Esophagus muscularis mucosa (tissue), 4 donors: ENCODE measurements at places on chromosomes 4 and X. TPM values are rescaled to one million over a fixed set of nuclear protein-coding genes. Genes with fewer than 3 reads are reported as not detected.
A peak's percentile ranks its signal among the peaks of the same experiment; 100 is the strongest.

DNA sequence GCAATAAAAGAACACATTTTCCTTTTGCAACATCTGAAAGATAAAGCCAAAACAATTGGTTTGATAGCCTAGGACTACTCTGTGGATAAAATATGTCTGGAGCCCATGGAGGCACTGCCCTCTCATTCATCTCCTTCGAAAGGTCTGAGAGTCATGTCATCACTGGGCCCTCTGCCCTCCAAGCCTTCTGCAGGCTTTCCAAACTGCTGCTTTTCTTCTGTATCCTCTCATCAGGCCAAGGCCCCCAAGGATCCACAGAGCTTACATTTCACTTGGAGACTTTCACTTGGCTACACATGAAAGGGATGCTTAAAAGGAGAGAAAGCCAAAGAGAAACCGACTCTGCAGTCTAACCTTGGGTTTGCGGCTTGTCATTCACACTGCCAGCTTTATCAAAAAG is 109.9 kb downstream of the SH3RF1 start:
- peaks cover 12% of the 10 kb centered on the region for H3K4me1 ChIP-seq
- no peak overlapping the region for H3K4me3 ChIP-seq
- no peak for DNase-seq
- H3K27me3 ChIP-seq, result no peaks in the 10 kb centered on the region

- no peaks in the 10 kb centered on the region for H3K36me3 ChIP-seq
- no peak overlapping the region for H3K27ac ChIP-seq
- no peaks in the 10 kb centered on the region for H3K4me1 ChIP-seq
- H3K27me3 ChIP-seq, result no peaks in the 10 kb centered on the region
- DNase-seq, result peak; percentile 74
These were observed 199.7 kb upstream of the MAMLD1 start for GRCh38 chrX:150163221-150163930.

Gene EGFL6
- total RNA-seq, result 0.19 TPM

Gene USP17L18
- total RNA-seq, result not detected

GRCh38 chr4:59086410-59086809 is 1976.2 kb upstream of the IGFBP7 start:
- no peak overlapping the region for H3K27ac ChIP-seq
- H3K4me3 ChIP-seq, result no peak overlapping the region
- DNase-seq, result no peak
- H3K27me3 ChIP-seq, result no peaks in the 10 kb centered on the region
- H3K36me3 ChIP-seq, result no peaks in the 10 kb centered on the region
- H3K4me1 ChIP-seq, result no peaks in the 10 kb centered on the region

DNA sequence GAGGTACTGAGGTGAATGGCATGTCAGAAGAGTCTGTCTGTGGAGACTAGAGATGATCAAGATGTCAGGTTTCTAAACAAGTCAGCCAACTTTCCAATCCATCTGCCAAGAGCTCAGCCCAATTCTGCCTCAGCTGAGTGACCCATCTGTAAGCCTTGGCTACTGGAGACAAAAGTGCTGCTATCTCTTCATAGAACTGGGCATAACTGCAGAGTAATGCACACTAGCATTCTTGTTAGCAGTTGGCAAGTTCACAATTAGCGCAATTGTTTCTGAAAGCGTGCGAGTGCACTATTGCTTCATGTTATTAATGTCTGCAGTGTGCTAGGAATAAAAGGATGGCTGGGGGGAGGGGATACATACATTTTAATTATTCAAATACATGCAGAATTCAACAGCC is 32.9 kb upstream of the SH3D19 start:
- no peaks in the 10 kb centered on the region for H3K27me3 ChIP-seq
- H3K27ac ChIP-seq, result no peak overlapping the region
- H3K4me1 ChIP-seq, result no peaks in the 10 kb centered on the region
- H3K4me3 ChIP-seq, result no peak overlapping the region
- no peak for DNase-seq

Gene NXF2
- not detected for total RNA-seq

DNA sequence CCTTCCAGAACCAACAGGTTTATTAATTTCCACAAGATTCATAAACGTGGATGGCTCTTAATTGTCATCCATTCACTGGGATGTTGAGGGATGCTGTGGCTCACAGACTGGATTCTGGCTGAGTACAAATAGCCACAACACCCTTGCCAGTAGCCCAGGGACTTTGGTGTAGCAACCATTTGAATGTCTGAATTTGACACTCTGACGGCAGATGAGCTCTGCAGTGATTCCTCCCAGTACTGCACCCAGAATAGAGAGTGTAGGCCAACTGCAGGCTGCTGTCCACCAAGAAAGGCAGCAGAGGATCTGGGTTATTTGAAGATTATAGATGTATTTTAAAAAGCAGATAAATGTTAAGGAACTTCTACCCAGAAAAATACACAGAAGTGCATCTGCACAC is 15.6 kb upstream of the MAMLD1 start:
- no peak overlapping the region for H3K4me3 ChIP-seq
- no peak overlapping the region for H3K27ac ChIP-seq
- H3K36me3 ChIP-seq, result no peaks in the 10 kb centered on the region
- H3K27me3 ChIP-seq, result no peaks in the 10 kb centered on the region

- H3K27ac ChIP-seq, result no peak overlapping the region
- H3K36me3 ChIP-seq, result no peaks in the 10 kb centered on the region
- H3K4me3 ChIP-seq, result no peak overlapping the region
- no peak for DNase-seq
- no peaks in the 10 kb centered on the region for H3K4me1 ChIP-seq
These were observed 182.4 kb upstream of the CXXC4 start for GRCh38 chr4:104677116-104677515.

DNA sequence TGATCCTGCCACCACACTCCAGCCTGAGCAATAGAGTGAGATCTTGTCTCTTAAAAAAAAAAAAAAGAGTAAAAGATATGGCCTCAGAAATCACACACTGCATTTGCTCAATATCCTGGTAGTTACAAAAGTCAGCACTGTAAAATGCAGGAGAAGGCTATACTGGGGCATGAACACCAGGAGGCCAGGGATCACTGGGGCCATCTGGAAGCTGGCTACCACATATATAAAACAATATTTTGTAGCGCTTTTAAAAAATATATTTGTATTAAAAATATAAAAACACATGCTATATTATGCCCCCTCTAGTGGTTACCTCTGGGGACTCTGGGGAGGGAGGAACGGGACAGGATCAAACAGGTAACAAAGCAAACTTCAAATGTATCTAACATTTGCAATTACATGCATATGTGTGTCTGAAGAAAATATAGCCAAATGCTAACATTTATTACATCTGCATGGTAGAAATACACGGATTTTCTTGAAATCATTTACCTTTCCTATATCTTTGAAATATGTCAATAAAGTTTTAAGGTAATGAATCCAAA is 4.0 kb downstream of the C4orf46 start:
- no peak overlapping the region for H3K4me3 ChIP-seq
- H3K36me3 ChIP-seq, result no peaks in the 10 kb centered on the region
- no peaks in the 10 kb centered on the region for H3K27me3 ChIP-seq
- no peak for DNase-seq

Gene ALAS2
- total RNA-seq, result 3.5 TPM

GRCh38 chrX:44012484-44013096 is 39.4 kb upstream of the NDP start:
- DNase-seq, result no peak
- no peaks in the 10 kb centered on the region for H3K36me3 ChIP-seq
- no peaks in the 10 kb centered on the region for H3K27me3 ChIP-seq
- H3K27ac ChIP-seq, result no peak overlapping the region

- H3K4me1 ChIP-seq, result no peaks in the 10 kb centered on the region
- no peak overlapping the region for H3K27ac ChIP-seq
- DNase-seq, result no peak
These were observed 48.6 kb upstream of the STARD8 start for GRCh38 chrX:68598841-68599240.
